Lung microvascular endothelial cell (primary cell): ENCODE measurements at places on chromosomes 1 and 21. TPM values are rescaled to one million over a fixed set of nuclear protein-coding genes. Genes with fewer than 3 reads are reported as not detected.

Gene TRPM2
- total RNA-seq = 0.22 and 0.40 TPM in 2 replicates

DNA sequence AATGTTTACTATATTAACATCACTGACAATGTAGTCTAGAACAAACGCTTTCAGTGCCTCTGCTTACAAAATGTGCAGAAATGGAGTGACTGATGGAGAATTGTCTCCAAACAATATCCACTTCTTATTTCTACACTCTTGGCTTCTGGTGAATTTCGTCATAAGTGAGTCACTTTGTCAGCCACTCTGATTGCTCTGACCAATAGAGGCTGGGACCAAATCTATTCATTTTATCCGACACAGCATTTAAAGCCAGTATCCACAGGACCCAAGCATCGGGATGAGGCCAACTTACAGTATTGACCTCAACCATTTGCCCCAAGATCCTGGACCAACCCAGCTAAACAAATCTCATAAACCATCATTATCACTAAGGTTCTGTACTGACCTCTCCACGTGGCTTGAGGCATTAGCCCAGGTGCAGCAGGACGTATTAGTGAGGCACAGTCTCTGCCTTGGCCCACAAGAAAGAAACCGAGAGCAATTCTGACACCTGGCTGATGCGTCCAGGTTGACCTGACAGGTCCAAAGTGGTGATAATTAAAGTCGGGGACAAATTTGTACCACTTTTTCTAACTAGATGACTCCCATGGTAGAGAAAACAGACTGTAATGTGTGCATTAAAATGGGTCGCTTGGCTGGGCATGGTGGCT is 53.3 kb upstream of the ERO1B start:
- DNase-seq = no peak

GRCh38 chr1:103517380-103518047 is 8.0 kb upstream of the RNPC3 start:
- no peak for DNase-seq

DNA sequence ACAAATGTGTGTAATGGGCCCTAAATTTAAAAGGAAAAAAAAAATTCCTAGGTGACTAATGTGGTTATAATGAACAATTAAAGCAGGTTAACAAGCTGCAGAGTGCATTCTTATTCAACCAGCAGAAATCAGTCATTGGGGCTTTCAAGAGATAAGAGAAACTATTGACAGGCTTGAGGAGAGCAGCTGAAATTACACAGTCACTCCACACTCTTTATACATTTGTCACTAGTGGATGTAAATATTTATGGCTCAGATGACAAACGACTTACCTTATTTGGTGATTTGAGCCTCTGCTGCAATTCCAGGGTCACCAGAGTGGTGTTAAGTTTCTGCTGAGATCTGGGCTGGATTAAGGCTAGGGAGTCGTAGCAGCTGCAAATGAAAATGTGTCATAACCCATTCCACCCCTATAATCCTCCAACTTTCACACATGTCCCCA is 896.3 kb downstream of the TTLL7 start:
- DNase-seq = no peak

Gene RAB29
- total RNA-seq = 14.8 and 20.4 TPM in 2 replicates

GRCh38 chr1:153393926-153394325 is 3.1 kb upstream of the S100A8 start:
- DNase-seq = no peak
